ENCODE measurements at places on chromosomes 7 and 10.
A peak's percentile ranks its signal among the peaks of the same experiment; 100 is the strongest.

DNA sequence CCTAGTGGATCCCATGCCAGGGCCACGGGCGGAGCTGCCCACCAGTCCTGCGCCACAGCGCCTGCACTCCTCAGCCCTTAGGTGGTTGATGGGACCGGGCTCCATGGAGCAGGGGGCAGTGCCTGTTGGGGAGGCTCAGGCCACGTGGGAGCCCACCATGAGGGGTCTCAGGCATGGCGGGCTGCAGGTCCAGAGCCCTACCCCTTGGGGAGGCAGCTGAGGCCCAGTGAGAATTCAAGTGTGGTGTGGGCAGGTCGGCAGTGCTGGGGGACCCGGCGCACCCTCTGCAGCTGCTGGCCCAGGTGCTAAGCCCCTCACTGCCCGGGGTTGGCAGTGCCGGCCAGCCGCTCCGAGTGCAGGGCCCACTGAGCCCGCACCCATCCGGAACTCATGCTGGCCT lies 139.8 kb upstream of the LYZL2 start:
- DNase-seq = no peak

DNA sequence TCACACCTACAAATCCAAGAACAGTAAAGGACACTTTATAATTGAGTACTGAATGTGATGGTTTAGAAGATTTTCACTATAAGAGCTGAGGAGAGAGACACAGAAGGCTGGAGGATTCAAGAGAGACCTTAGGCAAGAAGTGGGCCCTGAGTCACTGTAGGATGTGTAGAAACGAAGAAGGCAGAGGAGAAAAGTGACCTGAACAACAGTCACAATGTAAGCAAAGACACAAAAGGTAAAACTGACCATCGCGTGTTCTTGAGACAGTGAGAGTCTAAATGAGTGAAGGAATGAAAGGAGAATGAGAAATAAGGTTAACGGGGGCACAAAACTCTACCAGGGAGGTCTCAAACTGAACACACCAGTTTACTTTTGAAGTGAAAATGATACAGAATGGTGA lies 298.2 kb upstream of the LRGUK start:
- no peak for DNase-seq

DNA sequence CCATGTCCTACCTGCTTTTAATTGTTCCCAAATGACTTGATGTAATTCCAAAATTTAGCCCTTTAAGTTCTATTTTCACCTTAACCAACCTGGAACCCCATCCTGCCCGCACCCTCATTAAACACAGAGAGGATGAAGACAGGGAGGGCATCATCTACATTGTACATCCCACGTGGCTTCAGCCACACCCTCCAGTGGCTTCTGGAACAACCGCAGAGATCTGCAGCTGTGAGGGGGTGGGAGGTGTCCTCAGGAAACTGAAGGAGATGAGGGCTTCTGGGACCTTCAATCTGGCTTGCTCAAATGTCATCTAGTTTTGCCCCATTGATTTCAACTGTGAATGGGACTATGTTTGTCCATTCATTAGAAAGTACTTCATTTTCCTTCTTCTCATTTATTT lies 39.0 kb downstream of the AKR1B1 start:
- no peak for DNase-seq

- DNase-seq = no peak
Measured at GRCh38 chr10:32240471-32240870, 106.5 kb downstream of the EPC1 start.

GRCh38 chr10:75000748-75001321 lies 110.6 kb upstream of the SAMD8 start:
- peak; percentile 25 for DNase-seq

- DNase-seq = peak; percentile 64
Measured at GRCh38 chr7:23055582-23056178, 41.8 kb upstream of the HYCC1 start.

GRCh38 chr10:88409236-88409635 lies 173.9 kb downstream of the RNLS start:
- no peak for DNase-seq

- DNase-seq = no peak
Measured at GRCh38 chr7:116726713-116727431, 54.9 kb downstream of the MET start.

GRCh38 chr10:105075031-105075430 lies 433.9 kb downstream of the SORCS3 start:
- DNase-seq = no peak

DNA sequence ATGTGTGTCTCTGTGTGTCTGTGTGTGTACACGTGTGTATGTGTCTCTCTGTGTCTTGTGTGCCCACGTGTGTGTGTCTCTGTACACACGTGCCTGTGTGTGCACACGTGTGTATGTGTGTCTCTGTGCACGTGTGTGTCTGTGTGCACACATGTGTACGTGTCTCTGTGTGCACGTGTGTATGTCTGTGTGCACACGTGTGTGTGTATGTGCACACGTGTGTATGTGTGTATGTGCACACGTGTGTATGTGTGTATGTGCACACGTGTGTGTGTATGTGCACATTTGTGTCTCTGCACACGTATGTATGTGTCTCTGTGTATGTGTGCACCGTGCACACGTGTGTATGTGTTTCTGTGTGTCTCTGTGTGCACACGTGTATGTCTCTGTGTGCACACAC lies 248.7 kb upstream of the SHH start:
- no peak for DNase-seq

DNA sequence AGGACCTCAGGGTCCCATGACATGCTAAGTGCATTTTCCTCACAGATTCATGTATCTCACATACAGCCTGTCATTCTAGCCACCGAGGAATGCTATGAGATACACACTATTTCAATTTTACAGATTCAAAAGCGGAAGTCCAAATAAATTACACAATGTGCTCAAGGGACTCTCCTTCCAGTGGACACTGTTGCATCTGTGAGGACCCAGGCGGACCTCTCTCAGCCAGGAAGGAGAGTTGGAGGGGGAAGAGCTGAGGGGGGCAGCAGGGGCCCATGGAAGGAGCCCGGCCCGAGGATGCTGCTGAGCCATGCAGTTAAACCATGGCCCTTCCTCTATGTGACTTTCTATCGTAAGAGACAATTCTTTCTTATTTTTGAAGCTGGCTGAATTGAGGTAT lies 93.6 kb downstream of the VOPP1 start:
- DNase-seq = no peak

DNA sequence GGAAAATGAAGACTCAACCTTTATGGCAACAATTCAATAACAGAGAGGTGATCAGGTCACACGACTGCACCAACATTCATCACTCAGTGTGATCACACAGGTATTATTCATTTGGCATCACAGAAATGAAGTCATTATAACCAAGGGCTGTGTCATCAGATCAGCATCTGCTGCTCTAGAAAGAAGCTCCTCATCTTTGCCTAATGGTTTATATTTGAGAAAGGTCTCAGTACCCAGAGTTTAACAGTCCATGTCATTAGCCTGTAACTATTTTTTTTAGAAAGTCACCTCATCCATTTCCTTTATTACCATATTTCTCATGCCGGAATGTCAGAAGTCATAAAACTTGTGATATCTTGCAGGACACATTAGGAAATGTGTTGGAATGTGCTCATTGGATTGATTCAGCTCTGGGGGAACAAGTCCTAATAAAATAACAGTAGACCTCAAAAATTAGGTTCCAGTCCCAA lies 45.1 kb upstream of the PRKG1 start:
- no peak for DNase-seq

DNA sequence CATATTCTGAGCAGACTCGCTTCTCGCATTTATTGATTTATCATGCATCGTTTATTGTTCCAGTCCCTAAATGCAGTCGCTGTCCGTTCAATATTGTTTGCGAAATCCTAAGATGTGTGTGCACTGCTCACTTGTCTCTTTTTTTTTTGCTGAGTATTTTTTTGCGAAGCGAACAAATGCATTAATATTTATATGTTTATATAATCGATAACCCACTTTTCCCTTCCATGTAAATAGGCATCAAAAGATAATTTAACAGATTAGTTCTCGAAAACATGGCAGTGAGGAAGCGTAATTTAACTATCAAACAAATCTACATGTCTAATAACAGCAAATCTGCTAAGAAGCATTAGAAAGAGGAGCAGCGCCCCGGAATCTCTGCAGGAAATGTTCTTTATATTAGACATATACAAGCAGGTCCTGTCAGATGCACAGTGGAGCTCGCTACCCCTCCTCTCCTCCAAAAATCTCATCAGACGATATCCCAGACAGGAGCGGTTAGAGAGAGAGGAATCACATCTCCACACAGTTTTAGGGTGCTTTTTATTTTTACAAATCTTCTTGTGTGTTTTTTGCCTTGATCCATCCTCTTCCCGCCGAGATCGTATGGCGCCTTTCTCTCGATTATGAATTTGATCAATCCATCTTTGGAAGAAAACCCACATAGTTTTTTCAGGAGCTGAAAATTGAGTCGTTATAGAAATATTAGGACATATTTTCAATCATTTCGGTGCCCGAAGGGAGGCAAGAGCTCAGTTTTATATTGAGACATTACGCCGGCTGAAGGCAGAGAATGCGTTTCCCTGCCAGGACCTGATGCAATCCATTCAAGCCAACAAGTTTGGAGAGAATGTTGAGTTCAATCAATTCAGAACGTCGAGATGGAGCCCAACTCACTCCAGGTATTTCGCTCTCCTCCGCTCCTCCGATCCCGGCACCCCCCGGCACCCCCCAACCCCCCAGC lies at the start of gene ARID5B:
ARID5B (plus strand) TSS at position 871 of the 964 bp plus-strand sequence; CDS start at position 882, 11 bp downstream.
- peak; percentile 65 for DNase-seq

DNA sequence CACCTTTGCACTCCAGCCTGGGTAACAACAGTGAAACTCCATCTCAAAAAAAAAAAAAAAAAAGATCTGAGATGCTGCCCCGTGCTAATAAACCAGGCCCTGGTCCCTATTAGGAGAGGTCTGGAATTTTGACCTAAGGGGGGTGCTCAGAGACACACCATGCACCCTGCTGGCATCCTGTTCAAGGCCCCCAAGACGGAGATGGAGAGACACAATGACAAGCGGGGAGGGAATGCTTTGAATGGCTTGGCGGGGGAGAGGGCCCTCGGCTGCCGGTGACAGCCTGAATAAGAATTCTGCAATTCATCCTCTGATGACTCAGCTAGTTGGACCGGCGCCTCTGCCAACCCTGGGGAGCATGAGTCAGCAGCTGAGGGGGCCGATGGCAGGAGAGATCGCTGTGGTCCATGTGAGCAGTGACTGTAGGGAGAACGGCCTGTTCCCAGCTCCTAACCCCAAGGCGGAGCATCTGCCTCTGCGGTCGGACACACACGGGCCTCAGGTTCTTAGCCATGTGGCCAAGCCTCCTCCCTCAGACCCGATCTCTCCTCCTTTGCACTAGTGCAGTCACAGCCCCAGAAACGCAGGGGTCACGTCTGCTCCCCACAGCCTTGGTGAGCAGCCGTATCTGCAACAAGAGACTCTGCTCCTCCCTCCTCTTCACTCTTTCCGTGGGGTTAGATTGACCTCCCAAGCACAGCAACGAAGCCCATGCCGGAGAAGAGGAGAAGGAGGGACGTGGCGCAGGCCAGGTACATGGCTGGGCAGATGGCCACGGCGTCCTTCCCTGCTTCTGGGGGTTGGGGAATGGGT lies 14.9 kb downstream of the TRIM56 start:
- DNase-seq = peak; percentile 76

- no peak for DNase-seq
Measured at GRCh38 chr10:35558276-35558675, 46.9 kb upstream of the GJD4 start.

DNA sequence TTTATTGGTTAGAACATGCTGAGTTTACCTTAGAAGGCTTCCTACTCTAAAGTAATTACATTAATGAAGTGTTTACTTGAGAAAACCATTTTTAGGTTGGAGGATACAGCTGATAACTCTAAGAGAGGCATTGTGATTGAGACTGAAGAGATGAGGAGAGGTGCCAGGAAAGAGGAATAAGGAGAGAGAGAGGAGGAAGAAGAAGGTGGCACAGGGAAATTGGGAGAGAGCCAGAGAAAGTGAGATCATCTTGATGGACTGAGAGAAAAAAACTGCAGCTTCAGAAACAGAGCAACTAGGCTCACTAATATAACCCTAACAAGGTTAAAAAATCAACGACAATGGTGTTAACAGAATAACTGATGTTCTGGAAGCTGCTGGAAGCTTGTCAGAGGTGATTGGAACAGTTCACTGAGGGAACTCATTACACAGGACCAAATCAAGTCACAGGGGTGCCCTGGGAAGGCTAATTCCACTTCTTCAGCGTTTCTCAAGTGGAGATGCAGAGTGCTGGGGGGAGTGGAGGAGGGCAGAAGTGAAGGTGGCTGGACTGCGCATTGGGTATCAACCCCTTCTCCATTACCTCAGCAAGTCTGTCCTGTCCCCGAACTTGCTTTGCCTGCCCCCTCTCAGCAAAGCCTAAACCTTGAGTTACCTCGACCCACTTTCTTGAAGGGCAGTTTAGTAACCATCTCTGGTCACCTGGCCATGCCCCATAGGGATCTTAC lies 6.9 kb upstream of the SORBS1 start:
- no peak for DNase-seq

DNA sequence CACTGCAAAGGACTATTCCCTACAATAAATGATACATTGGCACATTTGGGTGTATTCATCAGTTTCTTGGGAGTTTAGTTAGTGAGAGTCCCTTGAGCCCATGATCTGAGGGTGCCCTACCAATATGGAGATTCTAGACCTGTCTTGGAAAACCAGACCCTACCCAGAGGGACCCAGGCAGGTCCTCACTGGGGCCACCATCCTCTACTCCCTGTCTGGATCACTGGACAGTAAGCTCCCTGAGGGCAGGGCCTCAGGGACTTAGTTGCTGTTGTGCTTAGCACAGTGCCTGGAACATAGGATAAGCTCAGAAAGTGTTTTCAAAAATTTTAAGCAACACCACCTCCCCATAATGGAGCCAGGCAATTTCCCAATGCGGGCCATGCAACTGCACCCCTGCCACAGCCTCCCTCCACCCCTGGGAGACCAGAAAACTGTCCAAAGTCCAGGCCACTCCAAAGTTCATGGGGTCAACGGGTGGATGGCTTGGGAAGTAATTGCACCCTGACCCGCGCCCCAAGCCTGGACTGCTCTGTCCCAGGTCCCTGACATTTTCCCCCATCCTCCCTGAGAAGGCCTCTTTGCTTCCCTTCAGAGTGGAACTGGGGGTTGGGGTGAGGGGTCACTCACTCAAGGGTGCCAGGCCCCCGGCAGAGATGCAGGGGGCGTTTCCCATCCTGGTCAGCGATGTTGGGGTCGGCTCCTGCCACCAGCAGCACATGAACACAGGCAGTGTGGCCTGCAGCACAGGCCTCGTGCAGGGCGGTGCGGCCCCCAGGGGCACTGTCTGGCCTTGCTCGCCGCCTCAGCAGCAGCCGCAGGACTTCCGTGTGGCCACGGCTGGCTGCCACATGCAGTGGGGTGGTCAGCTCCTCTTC lies 1.0 kb downstream of the ASB10 start:
- DNase-seq = no peak

DNA sequence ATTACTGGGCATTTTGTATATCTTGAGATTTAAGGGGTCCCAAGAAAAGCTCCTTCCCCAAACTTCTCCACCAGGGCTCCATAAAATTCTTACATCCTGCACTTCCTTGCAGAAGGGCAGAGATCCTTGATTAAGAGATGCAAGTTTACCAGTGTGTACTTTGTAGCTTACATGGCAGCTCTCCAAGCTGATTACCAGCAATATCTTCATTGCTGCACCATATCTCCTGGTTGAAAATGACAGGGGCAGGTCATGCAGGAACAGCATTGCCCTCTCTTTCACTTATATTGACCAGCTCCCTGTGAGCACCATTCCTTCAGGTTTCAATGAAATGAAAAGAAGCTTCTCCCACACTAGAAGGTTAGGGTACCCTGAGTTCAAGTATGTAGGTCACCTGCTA lies 184.6 kb upstream of the PHYHIPL start:
- no peak for DNase-seq
